ENCODE measurements at places on chromosomes 12 and 14.

- no peak for DNase-seq
Observed at GRCh38 chr14:94768521-94769390, 1.2 kb downstream of the GSC start.

GRCh38 chr14:35412272-35413056 lies 7.9 kb upstream of the NFKBIA start:
- DNase-seq = no peak

DNA sequence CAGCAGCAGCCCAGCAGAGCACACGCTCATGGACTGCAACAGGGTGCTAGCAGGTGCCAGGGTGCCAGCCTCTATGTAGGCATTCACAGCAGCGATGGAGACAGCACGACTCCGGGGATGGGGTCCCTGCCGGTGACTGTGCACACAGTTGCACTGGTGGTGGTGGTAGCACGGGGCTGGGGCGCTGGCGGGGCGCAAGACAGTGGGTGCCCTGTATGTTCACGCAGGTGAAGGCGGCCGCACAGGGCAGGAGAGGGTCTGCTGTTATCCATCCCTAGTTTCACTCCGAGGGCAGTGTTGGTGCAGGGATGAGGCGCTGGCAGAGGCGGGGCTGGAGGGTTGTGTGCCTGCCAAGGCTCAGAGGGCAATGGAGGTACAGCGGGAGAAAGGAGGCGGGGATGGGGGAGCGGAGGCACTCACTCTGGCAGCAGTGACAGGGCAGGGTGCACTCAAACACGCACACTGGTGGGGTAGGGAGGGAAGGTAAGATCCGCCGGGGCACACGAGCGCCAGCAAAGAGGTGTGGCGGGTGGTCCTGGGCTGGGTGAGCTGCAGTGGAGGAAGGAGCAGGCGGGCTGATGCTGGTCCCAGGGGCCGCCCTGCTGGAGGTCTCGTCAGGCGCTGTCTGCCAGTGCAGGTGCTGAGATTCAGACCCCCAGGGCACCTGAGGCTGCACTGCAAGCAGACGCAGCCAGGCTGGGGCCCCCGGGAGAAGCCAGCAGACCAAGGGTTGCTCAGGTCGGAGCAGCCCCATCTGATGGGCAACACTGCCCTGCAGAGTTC lies 76.7 kb downstream of the GALC start:
- no peak for DNase-seq

DNA sequence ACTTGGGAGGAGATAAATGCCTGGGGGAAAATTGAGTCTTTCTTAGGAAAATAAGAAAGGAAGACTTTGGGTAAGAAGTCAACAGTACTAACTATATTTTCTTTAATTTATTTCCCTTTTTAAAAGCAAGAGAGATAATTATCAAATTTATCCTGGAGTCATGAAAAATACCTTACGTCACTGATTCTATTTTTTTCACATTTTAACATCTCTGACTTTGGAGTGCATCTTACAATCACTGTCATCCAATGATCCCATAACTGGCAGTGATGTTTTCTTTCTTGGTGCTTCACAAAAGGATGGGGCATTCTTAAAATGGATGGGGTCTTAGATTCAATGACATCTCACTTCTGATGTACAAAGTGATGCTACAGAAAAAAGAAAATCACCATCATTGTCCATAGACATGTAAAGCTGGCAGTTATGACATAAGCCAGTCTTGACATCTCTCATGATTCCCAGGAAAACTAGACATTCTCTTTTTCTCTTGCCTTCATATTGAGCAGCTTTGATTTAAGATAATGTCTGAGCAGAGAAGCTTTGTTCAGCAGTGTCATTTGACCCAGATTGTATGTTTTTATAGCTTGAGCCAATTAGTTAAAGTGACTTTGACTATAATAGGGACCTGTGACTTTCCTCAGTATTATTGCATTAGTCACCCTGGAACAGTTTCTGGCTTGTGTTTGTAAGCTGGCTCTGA lies 236.2 kb downstream of the EGLN3 start:
- no peak for DNase-seq

DNA sequence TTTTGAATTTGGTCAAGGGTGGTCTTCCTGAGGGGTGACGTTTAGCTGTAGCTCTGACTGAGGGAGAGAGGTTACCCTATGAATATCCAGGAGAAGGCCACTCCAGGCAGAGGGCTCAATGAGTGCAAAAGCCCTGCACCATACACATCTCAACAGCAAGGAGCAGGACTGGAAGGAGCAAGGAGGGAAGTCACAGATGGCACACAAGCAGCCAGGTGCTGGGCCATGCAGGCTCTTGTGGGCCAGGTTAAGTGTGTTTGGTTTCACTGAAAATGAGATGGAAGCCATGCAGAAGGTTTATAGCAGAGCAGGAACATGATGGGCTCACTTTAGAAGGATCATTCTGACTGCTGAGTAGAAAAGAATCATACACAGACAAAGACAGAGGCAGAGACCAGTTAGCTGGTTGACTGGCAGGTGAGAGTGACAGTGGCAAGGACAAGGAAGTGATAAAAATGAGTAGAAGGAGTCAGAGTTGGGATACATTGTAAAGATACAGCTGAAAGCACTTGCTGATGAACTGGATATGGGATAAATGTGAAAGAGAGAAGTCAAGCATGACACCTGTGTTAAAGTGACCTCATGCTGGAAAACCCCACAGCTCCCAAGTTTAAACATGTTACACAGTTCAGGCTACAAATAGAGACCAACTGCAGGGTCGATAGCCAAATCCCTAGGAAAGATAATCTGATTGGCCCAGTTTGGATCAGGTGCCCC lies 81.2 kb downstream of the PRKD1 start:
- DNase-seq = peak; percentile 71

- no peak for DNase-seq
Observed at GRCh38 chr14:39267608-39268005, 33.9 kb downstream of the MIA2 start.

DNA sequence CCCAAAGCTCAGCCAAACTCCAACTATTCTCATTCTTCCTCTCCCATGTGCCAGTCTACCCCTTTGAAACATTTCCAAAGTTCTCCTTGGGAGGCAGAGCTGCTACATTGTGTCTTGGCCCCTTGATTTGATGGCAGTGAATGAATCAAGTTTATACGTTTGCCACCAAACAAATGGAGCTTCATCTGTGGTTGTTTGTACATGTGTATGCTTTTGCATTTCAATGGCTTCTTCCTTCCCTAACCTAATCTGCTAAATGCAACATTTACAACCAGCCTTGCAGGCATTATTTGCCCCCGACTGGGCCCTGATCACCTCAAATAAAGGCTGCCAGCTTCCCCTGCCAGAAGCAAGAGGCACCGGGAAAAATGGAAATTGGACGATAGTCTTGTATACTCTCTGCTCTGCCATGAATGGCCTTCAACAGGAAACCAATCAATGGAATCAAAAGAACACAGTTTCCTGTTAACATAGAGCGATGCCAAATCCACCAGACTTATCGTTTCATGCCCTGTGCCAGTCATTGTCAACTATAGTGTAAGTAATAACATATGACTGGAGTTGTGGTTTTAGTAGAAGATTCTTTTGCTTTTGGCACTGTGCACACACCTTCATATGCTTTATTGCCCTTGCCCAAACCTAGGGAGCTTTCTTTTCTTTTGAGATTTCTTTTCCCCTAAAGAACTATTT lies 97.8 kb downstream of the TMEM30B start:
- no peak for DNase-seq

GRCh38 chr12:108831309-108831991 lies 25.9 kb downstream of the SSH1 start:
- DNase-seq = no peak

DNA sequence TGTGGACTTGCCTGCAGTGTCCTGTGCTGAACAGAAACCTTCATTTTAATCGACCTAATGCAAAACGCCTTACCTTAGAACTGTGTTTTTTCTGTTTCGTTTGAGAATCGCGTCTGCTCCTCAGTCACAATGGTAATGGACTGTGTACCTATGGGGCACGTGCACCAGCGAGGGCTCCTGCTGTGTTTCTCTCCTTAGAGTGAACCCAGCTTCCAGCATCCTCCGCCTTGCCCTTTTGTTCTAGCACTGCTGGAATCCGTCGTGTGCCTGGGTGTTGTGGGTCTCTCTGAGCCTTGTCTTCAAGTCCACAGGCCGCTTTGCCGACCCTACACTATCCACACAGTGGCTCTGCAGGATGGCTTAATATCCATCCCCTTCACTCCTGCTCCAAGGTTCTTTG lies 3.6 kb downstream of the AMN start:
- no peak for DNase-seq

- no peak for DNase-seq
Observed at GRCh38 chr12:19530637-19531023, 91.3 kb downstream of the AEBP2 start.

GRCh38 chr12:39369756-39370155 lies 73.2 kb downstream of the KIF21A start:
- no peak for DNase-seq

DNA sequence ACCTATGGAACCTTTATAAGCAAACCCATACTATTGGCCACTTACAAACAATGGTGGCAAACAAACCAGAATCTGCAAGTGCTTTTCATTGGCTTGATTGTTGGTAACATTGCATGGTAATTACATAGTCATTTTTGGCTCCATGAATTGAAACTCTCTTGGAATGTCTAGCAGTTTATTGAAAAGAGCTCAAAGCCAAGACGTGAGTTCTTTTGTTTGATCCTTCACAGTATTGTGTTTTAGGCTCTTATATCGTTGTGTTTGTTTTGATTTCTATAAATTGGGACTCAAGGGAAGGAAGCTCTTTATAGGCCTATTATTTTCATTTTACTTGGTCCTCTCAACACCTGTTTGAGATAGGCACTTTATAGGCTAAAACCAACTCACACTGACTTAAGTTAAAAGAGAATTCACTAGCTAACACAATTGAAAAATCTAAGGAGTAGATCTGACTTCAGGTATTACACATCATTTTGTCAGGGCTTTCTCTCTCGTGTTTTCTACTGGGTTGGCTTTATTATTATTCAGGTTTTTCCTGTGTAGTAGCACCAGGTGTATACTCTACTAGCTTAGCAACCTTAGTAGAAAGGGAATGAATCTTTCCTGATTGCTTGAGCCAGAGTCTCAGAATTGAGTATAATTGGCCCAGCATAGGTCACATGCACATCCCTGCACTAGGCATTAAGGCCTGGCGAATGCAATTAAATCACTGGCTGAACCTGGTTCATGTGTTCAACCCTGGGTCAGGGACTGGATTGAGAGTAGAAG lies 341.4 kb downstream of the RAD51B start:
- no peak for DNase-seq

DNA sequence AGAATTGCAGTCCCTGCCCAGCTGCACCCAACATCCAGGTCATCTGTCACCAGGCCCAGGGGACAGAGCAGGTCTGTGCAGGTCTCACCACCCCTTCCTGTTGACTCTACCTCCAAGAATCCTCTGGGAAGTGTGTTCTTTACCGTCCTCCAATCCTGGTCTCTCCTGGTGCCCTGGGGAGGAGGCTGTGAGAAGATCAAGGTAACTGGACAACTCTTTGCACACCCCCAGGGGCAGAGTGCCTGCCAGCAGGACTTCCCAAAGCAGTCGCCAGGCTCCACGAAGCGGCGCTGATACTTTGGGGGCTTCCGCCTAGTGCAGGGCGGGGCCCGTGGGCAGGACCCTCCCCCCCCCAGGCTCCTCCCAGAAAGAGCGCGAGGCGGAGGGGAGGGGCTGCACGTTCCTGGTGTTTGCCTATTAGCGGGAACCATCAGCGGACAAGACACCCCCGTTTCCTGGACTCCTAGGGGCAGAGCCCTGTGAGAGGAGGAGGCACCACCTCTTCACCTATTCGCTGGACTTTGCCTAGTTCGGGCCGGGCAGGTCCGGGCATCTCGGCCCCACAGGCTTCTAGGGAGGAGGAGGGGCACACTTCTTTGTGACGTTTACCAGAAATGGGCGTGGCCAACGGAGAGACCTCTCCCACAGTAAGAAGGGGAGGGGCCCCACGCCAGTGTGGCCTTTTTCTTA lies 918.0 kb downstream of the AACS start:
- DNase-seq = no peak

DNA sequence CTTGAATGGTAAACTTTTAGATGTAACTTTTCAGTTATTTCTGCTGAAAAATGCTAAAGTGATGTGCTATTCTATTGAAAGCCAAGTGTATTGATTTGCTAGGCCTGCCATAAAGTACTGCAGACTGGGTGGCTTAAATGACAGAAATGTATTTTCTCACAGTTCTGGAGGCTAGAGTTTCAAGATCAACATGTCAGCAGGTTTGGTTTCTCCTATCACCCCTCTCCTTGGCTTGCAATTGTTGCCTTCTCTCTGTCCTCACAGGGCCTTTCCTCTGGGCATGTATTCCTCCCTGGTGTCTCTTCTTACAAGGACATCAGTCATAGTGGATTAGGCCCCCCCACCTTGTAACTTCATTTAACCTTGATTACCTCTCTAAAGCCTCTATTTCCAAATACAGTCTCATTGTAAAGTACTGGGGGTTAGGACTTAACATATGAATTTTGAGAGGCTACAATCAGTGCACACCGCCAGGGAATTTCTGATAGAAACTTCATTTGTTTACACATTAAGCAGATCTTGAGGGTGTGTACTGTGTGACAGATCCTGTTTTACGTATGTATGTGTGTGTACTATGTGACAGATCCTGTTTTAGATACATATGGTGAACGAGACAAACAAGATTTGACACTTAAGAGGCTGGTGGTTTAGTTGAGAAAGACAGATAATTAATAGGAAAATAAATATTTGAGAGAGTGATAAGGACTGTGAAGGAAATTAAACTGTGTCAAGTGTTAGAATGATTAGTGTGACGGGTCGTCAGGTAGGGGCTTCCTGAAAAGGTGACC lies 49.5 kb downstream of the ADIPOR2 start:
- DNase-seq = no peak

DNA sequence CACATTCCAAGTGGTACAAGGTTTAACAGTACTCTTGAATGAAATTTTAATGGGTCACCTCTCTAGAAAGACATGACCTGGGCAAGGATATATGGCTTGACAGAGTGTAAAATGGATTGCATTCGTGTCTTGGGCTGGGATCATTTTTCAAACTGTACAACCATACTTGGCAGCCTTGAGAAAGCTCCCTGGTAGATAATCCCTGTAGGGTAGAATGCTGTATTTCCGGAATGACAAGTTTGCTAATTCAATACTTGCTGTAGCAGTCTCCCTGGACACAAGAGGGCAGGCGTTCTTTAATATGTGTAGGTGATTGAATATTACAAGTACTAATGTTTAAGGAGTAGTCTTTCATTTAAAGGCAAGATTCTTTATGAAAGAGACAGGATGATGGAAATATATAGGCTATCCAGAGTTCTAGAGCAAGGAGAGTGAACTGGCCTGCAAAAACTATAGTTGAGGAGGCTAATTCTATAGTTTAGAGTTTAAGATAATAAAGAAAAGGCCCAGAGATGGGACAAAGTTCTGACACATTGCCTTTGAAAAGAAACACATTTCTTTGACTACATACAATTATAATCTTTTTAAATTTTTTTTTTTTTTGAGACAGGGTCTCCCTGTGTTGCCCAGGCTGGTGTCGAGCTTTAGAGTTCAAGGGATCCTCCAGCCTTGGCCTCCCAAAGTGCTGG lies 53.4 kb downstream of the PLBD1 start:
- no peak for DNase-seq

- no peak for DNase-seq
Observed at GRCh38 chr12:97778111-97778510, 315.5 kb downstream of the RMST start.

DNA sequence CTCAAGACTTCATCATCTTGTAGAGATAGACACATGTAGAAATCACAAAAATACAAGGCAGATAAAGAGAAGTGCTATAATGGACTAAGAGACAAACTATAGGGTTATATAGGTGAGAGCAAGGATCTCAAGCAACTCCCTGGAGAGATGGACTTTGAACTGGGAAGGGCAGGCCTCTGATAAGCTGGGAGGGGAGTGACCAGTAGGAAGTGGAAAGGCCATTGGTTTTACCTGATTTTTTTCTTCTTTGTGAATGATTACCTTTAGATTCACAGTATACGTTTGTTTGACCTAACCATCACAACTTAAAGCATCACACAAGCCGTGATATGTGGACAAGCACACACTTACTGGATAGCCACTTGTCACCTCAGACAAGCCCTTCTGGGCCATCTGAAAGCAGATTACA lies 5.2 kb upstream of the TEP1 start:
- DNase-seq = no peak
